ENCODE measurements at places on chromosomes 1 and 21.

DNA sequence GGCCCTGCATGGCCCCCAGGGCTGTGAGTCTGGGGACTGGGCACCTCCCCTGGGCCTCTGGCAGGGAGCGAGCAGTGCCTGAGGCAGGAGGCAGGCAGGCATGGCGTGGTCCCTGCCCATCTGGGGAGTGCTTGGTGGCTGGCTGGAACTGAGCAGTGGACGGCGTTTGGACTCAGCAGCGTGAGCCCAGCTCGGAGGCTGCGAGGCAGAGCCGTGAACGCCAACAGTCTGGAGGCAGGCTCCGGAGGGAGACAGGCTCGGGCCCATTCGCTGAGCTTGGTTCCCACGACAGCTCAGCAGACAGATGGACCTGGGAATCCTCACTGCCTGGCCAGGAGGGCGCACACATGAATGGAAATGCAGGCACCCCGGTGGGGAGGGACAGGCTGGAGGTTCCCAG is 160.7 kb upstream of the POU3F1 start:
- DNase-seq, result no peak

GRCh38 chr1:158799689-158800088 is 18.7 kb upstream of the OR6N2 start:
- no peak for DNase-seq

GRCh38 chr1:90936061-90936460 is 85.8 kb downstream of the ZNF644 start:
- DNase-seq, result no peak

DNA sequence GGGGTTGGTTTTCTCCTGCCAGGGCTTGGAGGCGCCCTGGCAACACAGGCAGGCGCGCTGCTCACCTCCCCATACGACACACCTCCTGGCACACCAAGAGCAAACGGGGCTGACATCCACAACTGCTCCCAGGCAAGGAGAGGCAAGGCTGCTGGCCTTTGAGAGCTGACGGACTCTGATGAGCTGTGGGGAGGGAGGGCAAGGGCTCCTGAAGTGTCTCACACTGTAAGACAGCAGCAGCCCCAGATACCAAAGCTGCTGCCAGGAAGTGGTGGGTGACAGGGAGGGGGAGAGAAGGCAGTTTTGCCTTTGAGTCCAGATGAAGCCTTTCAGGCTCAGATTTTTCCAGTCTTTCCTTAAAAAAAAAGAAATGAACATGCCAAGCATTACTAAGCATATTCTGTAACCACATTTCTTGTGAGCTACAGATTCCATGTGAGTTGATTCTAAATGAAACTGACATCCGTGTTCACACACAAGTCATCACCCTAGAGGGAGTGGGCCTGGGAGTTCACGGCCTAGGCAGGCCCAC is 24.3 kb downstream of the PGBD5 start:
- no peak for DNase-seq

DNA sequence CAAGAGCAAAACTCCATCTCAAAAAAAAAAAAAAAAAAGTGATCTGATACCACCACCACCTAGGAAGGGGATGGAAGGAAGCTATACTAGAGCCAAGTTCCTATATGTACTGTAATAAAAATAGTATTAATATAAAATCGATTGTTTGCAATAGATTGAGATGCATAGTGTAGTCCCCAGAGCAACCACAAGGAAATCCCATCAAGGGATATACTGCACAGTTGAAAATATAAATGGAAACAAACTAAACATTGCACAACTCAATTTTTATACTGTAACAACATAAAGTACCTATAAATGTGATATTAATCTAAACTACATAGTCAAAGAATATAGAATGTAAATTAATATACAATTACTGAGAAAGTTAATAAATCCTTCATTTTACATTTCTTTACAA is 20.9 kb upstream of the PSMG1 start:
- DNase-seq, result no peak

DNA sequence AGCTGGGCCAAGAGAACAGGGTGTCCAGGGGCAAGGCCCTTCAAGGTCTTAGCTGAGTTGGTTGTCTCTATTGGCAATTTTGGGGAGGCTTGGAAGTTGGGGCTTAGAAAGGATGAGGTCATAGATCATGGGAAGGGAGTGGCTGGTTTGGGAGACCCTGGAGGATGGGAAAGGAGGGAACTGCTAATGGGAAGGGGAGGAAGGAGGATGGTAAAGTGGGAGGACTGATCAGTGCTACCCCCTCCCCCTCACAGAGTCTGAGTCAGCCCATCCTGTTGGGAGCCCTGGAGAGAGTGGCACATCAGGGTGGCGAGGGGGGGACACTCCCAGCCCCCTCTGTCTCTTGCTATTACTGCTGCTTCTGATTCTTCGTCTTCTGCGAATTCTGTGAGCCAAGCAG is 5.1 kb downstream of the EFNA4 start:
- DNase-seq, result no peak

DNA sequence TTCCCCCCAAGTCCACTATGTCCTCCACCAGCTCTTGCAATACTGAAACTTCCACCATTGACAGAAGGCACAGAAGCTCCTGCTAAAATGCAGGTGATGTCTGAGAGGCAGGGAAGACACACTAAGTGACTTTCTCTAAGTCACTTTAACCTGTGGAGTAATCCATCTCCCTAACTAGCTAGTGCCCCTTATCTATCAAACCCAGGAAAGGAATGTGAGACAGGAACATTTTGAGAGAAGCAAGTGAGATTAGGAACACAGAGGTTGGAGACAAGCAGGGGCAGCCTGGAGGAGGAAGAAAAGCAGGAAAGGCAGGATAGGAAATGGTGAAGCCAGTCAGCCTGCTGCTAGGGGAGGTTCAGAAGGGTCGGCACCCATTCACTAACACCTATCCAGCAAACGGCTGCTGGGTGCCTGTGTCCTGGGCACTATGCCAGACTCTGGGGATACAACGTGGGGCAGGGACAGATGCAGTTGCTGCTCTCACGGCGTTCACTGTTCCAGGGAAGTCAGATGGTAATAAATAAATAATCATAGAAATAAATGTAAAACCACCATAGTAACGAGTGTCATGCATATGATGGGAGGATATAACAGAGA is 7.0 kb downstream of the GPA33 start:
- no peak for DNase-seq

GRCh38 chr1:106178791-106179190 is 877.7 kb upstream of the PRMT6 start:
- DNase-seq, result no peak

GRCh38 chr1:69163241-69163640 is 404.5 kb upstream of the LRRC7 start:
- DNase-seq, result no peak

- DNase-seq, result no peak
Measured at GRCh38 chr1:7218210-7218832, 433.1 kb downstream of the CAMTA1 start.

DNA sequence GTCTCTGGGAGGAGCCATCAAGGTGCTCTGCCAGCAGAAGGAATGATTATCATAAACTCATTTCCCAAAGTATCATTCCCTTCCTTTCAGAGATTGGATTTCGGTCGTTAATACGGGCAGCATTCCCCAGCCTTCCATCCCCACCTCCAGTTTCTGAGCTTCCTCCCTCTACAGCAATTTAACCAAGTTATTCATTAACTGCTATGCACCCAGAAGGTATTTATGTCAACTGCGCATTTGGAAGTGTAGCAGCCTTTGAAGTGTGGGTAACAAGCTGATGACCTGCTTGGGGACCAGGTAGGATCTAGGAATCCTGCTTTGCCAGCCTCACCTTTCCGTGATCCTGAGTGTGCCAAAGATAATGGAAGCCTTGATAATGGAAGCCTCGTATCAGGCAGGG is 172.4 kb upstream of the IGSF21 start:
- no peak for DNase-seq

DNA sequence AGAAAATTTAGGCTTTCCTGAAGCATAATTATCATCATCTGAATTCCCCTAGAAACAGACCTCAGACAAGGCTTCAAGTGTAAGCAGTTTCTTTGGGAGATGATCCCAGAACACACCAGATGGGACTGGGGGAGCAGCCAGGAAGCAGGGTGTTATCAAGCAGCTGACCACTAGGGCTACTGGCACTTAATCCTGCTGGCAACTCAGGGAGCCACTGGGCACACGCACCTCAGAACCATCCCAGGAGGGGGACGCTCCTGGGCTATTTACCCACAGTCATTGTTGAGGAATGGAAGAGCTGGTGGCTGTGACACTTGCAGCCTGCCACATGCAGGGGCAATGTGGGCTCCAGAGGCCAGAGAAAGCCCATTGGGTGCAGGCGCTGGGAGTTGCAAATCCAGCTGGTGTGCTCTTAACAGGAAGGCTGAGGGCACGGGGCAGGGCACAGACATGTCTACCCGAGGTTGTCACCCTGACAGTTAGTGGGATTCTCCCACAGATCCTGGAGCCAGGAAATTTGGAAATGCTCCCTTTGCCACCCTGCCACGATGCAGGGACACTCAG is 15.1 kb upstream of the IL22RA1 start:
- no peak for DNase-seq

DNA sequence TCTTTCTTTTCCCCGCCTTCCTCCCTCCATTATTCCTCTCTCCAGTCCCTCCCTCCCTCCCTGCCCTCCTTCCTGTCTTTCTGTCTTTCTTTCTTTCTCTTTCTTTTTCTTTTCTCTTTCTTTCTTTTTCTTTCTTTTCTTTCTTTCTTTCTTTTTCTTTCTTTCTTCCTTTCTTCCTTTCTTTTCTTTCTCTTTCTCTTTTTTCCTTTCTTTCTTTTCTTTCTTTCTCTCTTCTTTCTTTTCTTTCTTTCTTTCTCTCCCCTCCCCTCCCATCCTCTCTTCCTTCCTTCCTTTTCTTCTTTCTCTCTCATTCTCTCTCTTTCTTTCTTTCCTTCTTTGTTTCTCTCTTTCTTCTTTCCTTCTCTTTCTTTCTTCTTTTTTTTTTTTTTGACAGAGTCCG is 402.2 kb upstream of the PLXNA2 start:
- no peak for DNase-seq

DNA sequence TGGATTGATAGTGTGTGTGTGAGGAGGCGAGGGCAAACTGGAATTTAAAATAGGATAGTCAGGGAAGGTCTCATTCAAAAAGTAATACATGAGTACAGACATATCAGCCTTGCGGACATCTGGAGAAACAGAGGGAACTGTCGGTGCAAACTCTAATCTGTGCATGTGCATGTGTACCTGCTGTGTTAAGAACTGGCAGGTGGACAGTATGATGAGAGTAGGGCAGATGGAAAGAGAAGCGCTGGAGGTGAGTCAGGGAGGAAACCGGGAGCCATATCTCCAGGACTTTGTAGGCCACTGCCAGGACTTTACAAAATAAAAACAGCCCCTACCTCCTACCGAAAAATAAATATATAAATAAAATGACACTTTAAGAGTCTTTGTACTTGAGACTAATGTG is 31.3 kb upstream of the MYBPHL start:
- no peak for DNase-seq

DNA sequence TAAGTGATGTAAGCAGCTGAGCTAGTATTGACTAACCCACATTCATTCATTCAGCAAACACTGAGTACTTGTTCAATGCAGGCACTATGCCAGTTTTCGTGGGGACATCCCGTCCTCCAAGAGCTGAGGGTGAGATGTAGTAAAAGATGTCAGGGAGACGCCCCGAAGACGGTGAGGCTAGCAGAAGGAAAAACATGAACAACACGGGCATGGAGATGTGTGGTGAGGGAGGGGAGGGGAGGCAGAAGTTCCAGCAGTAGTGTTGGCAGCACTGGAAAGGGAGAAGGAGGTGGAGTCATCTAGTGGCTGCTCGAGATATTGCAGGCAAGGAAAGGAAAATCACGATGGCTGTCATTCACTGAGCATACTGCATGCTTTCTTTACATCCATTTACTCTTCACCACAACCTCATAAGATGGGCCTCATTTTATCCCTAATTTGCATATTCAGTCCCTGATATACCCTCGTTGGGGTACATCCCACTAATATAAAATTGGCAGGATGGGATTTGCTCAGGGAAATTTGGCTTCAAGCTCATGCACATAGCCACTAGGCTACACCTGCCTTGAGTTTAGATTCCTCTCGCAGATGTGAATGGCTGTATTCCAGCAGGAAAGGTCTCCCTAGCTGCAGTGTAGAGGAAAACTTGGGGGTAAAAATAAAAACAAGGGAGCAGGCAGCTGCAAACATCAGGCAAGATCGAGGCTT is 14.5 kb downstream of the PDZK1IP1 start:
- no peak for DNase-seq

- DNase-seq, result no peak
Measured at GRCh38 chr1:92502247-92502646, 15.5 kb upstream of the GFI1 start.

DNA sequence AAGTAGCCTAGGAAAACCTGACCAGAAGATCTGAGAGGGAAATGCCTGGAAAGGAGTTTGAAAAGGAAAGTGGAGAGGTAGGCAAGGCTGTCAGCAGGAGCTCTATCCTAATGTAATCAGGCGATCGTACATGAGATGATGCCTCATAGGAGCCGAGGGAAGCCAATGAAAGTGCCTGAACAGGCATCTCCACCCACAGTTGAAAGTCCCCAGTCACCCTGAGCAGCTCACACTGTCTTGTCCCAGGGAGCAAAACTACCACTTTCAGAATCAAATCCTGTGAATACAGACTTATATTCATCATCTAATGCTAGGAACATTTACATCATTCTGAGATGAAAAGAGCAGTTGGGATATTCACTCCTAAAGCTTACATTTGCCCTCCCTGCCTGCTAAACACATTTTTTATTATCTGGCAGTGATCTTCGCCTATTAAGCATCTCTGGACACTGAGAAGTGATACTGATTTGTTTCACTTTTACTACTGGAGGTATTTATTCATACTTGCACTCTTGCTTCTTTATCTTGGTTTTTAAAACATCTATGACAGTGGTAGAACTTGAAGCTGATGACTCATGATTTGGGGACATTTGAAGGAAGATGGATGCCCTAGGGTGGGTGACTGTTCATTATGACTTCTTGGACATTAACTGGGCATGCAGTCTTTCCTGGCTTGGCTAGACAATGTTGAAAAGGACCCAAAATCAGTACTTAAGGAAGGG is 221.6 kb downstream of the SEC16B start:
- DNase-seq, result no peak

DNA sequence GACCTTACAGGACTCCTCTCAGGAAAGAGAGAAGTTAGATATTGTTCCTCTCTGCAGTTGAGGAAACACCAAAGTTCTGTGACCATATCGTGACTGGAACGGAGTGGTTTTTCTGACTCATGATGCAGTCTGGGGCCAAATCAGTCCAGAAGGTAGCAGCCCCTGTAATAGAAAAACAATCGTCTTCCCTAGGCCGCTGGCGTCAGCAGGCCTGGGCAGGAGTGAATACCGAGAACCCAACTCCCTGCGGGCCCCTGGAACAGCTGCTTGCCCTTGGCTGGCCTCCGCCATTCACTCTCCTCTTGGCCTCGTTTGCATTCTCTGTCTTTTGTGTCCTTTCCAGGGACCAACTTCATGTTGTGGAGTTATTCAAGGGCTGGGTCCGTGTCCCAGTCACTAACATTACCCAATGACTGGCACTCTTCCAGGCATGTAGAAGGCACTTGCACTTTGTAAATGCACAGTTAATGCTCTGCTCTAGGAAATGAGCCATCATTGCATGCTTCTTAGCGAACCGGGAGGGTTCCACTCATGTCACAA is 10.9 kb upstream of the CD101 start:
- no peak for DNase-seq

All from T-helper 22 cell (primary cell).